ENCODE measurements at places on chromosomes 12 and 14.

- no peak for DNase-seq
Observed at GRCh38 chr12:74614426-74614825, 76.8 kb downstream of the ATXN7L3B start.

GRCh38 chr12:67469666-67470065 lies 178.9 kb upstream of the DYRK2 start:
- no peak for DNase-seq

- DNase-seq: no peak
Observed at GRCh38 chr14:65001723-65002122, 15.0 kb downstream of the FNTB start.

- no peak for DNase-seq
Observed at GRCh38 chr12:4320497-4320852, 538 bp upstream of the TIGAR start.

DNA sequence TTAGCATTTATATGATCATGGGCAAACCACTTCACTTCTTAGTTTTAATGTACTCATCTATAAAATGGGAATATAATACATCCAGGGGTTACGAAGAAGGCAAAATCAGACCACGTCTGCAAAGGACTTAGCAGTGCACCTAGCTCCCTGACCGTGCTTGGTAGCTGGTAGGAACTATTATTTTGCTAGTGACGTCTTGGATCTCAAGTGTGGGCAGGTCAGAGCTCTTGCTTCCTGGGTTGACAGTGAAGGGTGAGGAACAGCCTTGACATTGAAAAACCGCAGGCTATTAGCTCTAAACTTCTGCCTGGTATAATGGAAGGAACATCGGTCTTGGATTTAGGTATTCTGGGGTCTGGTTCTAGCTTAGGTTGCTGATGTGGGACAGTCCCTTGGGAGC lies 89.3 kb upstream of the MED13L start:
- DNase-seq: no peak

DNA sequence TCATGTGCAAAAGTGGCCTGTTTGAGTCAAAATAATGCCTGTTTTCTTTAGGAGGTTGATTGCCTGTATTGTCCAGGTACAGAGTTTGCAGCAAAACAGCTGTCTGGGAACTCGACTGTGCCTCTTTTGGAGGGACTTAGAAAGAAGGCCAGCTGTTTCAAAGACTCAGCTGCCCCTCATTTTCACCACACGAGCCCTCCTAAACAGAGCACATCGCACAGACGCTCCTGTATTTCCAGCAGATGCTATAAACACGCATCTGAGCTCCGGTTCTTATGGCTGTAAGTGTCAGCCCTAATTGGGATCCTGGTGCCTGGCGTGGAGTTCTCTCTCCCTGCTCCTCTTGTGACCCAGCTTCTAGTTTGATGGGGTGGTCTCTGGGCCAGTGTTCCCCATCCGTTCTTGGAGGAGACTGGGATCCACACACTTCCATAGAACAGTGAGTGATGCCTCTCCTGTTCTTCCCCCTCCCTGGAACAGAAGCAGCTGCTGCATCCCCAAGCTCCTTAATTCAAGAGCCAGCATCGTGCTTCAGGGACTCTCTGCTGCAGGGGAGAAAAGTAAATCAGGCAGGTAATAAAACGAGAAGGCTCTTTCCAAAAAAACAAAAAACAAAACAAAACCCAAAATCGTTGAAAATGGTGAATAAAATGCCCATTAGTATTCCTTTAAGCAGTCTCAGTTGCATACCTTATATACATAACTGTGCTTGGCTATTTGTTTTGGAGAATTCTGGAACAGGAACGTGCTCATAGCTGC lies 269.0 kb downstream of the SLC15A4 start:
- DNase-seq: no peak

DNA sequence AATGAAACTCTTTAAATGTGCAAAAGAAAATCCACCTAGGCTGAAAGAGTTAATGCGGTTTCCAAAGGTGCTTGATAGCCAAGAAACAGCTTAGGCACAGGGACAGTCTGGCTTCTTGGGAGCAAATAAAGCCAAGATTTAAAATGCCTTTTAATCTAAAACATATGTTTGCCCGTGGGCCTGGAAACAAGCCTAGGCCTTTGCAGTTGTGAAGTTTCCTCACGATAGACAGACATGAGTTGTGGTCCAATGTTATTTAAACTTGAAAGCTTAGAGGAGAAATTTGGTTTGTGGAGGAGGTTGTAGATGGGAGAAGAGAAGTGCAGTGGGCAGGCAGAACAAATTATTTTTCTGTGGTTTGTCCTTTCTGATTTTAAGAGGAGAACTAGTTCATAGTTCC lies 29.8 kb downstream of the PROX2 start:
- no peak for DNase-seq

- peak; percentile 63 for DNase-seq
Observed at GRCh38 chr14:68704736-68705720, 87.8 kb downstream of the ZFP36L1 start.
